Fibroblast of pulmonary artery (primary cell): ENCODE measurements at places on chromosomes 1 and 21.

DNA sequence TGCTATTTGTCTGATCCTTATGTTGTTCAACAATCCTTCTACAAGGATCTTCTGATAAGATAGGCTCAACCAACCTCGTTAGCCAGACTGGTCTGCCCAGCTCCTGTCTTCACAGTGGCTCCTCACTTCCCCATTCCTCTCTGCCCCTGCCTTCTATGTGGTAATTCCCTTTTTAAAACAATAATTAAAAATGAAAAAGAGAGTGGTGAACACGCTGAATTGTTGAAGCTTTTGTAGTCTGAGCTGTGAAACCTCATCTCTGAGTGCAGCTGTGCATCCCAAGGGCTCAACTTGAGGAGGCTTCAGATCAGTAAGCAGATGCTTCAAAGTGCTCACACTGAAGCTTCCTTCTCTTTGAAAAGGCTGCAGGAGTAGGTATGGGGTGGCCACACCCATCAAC lies 70.7 kb upstream of the JUN start:
- no peak for DNase-seq

DNA sequence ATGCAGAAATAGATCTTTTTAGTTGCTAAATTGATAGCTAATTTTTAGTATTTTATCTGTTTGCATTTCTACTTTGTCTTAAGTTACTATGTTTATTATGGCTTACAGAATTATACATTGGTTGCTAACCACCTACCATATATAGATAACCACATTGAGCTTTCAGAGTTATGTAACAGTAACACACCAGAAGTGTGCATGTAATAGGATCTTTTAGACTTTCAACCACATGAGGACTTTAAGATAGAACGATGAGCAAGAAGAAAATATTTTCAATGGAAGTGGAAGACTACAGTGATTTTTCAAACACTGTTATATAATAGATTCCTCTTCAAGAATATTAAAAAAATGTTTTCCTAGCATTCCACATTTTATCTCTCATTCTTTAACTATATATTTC lies 28.8 kb downstream of the TOR1AIP1 start:
- DNase-seq, result no peak

DNA sequence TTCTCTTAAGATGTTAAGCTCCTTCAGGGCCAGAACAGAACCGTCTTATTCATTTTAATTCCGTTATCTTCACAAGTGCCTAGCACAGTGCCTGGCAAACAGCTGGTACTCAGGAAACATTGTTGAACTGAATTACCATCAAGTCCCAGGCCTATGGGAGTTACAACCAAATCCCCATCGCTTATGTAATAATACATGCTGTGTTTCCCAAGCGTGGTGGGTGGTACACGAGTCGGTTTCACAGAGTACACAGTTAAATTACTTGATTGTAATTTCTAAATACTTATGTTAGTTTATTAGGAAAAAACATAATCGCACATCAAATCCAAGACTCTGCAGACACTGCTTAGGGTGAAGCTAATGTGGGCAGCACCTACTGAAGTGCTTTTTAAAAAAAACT lies 1.0 kb downstream of the ANGEL2 start:
- DNase-seq, result peak; percentile 36

DNA sequence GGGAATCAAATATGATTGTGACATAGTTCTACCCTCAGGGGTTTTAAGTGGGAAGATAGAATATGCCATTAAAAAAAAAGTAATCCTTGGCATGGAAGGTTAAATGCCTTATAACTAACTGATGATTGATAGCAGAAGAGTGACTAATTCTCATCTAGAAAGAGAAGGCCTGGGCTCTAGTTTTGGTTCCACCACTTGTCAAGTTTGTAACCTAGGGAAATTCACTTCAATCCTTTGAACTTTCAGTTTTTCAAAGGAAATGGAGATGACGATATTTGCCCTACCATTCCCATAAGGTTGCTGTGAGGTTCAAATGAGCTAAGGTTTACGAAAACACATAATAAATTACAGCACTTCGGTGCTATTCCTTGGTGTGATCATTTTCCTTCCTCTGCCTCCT lies 88.5 kb downstream of the GPR88 start:
- DNase-seq, result no peak

DNA sequence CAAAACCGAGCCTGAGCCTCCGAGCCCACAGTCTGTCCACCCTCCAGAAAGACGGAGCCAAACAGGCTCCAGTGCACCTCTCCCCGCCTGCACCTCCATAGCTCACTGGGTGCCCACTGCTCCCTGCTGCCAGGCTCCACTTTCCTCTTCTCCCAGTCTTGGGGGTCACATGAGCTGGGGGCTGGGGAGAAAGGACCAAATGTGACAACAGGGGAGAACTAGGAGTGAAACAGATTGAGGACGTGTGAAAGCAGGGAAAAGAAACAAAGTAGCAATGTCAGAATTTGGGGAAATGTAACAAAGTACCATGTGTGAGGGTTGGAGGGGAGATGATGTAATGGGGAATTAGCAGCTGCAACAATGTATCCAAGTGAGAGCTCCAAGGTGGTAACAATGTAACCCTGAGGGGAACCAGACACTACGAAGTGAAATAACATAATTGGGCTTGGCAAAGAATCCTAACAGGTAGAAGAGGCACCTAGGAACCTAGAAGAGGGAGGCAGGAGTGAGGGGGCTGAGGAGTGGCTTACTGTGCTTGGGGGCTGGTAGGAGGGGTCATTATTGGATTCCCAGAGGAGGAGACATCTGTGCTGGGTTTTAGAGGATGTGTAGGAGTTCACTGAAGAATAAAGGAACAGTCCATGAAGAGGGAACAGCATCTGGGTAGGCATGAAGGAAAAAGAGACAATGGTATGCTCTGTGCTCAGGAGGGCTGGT lies 12.5 kb downstream of the SDC3 start:
- no peak for DNase-seq

- no peak for DNase-seq
These were observed 899.2 kb downstream of the NCAM2 start for GRCh38 chr21:21897275-21897883.

DNA sequence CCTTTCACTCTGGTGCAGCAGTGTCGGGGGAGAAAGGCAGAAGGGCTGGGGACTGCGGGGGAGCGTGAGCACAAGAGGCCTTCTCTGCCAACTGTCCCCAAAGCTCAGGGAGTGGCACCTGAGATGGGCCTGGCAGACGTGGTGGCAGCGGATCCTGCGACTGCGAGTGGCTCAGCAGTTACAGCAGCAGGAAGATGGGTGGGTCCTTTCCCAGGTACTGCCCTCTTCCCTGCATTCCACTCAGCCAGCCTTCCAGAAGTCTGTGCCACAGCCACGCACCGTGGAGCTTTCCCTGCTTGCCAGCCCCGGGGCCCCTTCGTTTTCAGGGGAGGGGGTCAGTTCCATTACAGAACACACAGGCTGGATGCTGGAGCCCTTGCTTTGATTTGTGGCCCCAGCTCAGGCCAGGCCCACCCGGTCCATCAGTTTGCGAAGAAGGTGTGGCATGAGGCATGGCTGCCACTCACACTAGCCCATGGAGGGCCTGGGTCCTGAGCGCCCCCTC lies 17.2 kb downstream of the MTHFR start:
- no peak for DNase-seq

DNA sequence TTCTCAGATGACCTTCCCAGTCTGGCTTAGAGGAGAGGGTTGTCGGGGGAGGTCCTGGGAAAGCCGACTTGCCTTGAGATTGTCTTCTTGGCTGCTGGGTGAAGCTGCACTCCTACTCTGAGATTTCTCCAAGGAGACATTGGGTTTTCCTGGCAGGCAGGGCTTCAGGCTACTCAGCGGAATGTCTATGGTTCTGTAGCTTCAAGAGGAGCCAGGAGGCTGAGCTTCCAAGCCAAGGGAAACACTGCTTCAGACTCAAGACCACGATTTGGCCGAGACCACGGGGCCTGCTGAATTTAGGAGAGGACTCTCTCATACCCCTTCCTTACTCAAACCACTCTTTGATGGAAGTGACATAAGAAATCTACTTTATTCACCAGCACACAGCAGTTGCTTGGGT lies 67.8 kb downstream of the NTMT2 start:
- no peak for DNase-seq

- peak; percentile 41 for DNase-seq
These were observed 46.0 kb upstream of the GUCA2A start for GRCh38 chr1:42210421-42211133.

GRCh38 chr1:248243204-248243603 lies 12.0 kb downstream of the OR2M4 start:
- DNase-seq, result peak; percentile 32

- no peak for DNase-seq
These were observed 648.9 kb upstream of the CXADR start for GRCh38 chr21:16863908-16864307.

GRCh38 chr1:203425663-203425975 lies 50.0 kb upstream of the PRELP start:
- DNase-seq, result peak; percentile 24

DNA sequence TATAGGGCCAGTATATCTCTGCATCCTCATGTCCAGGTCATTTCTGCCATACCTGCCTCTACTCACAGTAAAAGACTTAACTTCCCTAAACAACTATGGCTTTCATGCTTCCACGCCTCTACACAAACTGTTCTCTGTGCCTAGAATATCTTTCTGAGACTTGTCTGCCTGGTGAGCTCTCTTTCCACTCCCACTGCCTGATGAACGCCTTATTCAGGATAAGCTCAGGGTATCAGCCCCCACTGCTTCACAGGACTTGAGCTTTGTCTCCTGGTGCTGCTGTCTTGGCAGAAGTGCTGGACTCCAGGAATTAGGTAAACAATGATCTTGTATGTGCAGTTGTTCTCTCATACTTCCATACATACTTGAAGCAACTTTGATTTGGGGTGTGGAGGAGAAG lies 4.8 kb upstream of the DDX20 start:
- no peak for DNase-seq

GRCh38 chr1:172670316-172670715 lies 11.4 kb downstream of the FASLG start:
- DNase-seq, result no peak

GRCh38 chr1:178875936-178876335 lies 5.1 kb upstream of the ANGPTL1 start:
- DNase-seq, result no peak

DNA sequence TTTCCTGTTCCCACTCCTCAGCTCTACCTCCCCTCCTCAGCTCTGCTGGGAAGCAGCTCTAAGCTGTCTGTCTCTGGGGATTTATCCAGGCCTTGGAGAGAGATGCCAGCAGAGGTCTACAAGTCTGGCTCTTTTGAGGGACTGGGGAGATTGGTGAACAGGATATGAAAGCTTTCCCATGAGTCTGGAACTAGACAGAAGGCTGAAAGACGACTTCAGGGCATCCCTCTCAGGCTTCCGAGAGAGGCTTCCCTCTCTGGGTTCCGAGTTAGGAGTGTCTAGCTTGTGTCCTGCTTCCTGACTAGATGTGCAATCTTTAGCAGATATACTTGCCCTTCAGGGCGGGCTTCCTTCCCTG lies 733 bp downstream of the TMEM35B start:
- peak; percentile 40 for DNase-seq

GRCh38 chr1:169488157-169488556 lies 2.4 kb upstream of the SLC19A2 start:
- DNase-seq, result no peak

DNA sequence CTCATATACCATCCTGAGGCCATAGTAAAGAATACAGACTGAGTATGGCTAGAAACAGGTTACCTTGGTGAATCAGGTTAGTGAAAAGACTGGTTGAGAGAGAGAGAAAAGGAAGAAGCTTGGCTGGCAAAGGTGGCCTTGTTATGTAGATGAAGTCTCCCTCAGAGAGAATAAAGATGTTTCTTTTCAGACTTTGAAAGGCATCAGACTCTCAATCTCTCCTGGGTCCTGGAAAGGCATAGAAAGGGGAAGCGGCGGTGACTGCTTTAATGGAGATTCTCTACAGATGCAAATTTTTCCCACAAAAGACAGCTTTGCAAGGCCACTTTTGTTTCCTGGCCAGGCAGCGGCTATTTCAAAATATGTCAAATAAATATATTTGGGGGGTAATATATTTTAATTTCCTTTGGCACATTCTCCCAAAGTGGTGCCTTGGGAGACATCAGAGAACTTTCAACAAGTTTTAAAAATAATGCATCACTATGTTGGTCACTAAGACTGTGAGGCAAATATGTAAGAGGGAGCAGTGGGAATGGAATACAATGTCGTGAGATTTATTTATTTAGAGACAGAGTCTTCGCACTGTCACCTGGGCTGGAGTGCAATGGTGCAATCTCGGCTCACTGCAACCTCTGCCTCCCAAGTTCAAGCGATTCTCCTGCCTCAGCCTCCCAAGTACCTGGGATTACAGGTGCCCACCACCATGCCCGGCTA lies 46.1 kb downstream of the NPHS2 start:
- DNase-seq, result no peak

DNA sequence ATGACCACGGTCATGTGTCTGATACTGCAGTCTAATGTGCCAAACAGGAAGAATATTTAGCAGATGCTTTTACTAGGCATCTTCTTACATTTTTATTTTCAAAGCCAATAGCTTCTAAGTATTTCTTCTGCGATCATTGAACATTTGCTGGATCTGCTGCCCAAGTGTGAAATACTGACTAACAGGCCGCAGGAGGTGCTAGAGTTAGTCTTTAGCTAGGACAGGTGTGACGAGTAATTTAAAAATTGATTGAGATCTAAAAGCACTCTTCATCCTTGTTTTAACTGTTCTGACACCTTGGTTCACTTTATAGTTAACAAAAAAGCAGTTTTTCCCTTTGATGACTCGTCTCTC lies 748 bp upstream of the FAM78B start:
- DNase-seq, result no peak

DNA sequence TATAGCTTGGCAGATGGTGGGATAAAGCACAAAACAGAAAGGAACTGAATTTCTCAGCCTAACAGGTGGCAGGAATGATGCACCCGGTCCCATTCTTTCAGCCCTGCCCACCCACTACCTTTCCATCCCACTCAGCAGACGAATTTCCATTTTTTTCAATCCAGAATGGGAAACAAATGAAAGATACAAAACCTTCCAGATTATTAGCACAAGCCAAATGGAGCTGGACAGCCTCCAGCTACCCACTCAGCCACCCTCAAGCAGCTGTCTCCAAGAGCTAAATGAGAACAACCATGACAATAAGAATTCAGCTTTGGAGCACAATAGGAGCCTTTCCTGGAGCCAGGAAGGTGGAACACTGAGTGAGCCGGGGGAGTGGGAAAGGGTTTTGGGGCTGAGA lies 96.3 kb upstream of the ST6GALNAC5 start:
- no peak for DNase-seq

DNA sequence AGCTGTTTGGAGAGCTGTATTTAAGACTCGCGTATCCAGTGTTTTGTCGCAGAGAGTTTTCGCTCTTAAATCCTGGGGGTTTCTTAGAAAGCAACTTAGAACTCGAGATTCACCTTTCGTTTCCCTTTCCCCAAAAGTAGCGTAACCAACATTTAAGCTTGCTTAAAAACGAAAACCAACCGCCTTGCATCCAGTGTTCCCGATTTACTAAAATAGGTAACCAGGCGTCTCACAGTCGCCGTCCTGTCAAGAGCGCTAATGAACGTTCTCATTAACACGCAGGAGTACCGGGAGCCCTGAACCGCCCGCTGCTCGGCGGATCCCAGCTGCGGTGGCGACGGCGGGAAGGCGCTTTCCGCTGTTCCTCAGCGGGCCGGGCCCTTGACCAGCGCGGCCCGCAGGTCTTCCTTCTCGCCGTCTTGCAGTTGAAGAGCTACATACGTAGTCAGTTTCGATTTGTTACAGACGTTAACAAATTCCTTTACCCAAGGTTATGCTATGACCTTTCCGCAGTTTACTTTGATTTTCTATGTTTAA lies 1.9 kb downstream of the OLIG1 start:
- DNase-seq, result peak; percentile 17
